ENCODE measurements at places on chromosomes 2 and 18. TPM values are rescaled to one million over a fixed set of nuclear protein-coding genes. Genes with fewer than 3 reads are reported as not detected.

GRCh38 chr2:112920923-112921532, 10.1 kb downstream of the IL37 start:
- peaks cover 17% of the 10 kb centered on the region for H3K4me1 ChIP-seq
- no peak overlapping the region for H3K27ac ChIP-seq
- H3K36me3 ChIP-seq: peaks cover 2% of the 10 kb centered on the region

MAPK4 gene
- total RNA-seq: not detected

DNA sequence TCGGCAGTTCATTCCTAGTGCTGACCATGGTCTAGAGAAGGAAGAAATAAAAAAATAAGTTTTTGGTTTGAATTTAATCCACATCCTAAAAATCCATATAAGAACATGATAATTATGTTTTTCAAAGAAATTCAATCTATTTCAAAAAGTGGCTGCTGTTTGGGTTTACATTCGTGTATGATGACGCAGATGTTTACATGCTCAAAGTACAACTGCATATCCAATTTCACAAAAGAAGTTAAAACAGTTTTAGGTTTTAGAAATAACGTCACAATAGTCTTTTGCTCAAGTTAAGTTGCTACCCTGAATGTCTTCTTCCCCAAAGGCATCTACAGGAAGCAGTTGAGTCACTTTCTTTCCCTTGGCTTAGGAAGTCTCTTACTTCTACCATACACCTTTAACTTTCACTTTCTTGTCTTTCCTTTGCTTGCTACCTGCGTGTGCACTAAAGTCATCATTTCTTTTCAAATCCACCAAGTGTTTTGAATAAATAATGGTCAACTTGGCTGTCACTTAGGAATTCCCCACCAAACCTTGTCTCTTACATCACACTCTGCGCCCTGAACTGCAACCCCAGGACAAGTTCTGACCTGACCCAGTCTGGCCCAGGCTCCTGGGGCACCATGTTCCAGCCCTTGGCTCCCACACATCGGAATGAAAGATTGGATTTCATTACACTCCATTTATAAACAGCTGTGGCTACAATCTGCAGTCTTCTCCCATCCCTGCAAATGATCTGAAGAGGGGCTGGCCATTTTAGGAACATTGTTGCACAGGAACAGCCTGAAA, 28.4 kb downstream of the FAM237A start:
- no peak overlapping the region for H3K27ac ChIP-seq
- H3K4me1 ChIP-seq: no peaks in the 10 kb centered on the region
- H3K36me3 ChIP-seq: no peaks in the 10 kb centered on the region

SCN3A gene
- total RNA-seq: 0.24 TPM

DNA sequence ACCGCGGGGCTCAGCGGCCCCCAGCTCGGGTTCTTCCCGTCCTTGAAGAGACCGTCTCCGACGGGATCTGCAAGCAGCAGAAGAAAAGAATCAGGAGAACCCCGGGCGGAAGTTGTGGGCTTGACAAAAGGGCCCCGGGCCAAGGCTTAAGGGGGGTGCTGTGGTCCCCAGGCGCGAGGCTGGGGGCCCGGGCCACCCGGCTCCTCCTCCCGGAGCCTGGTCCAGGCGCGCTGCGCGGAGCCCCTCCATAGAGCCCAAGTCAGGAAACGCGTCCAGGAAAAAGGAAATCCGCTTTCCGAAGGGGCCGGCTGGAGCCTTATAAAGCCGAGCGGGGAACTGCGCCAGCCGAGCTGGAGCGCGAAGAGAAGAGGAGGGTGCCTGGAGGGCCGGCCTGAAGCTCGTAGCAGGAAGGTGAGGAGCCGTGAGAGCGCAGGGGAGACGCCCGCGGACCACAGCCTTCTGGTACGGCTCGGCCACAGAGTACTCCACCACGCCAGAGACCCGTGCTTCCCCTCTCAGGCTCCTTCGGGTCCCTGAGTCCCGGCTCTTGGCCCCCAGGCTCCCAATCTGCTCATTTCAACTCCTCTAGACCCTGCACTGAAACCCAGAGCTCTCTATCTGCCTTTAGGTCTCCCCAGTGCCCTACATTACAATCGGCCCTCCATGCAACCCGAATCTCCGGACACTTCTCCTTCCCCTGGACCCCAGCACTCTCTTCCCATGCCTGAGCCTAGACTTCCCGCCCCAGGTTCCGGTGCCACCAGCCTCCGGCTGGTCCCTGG, 554 bp downstream of the FEV start:
- no peak for DNase-seq
- H3K36me3 ChIP-seq: no peaks in the 10 kb centered on the region
- H3K4me3 ChIP-seq: peak overlapping the region; percentile 43
- H3K4me1 ChIP-seq: peaks cover 30% of the 10 kb centered on the region

DNA sequence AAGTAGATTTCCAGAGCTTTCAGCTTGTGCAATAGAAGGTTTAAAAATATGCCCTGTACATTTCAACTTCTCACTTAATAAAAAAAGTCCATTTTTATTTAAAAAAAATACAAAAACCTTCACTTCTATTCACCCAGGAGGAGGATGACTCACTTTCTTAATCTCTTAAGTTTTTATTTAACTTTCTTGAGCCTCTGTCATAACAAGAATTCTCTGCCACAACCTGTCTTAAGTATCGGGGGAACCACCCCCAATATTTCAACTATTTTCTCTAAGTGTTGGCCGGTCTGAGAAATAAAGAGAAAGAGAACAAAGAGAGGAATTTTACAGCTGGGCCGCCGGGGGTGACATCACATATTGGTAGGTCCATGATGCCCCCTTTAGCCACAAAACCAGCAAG, 58.4 kb downstream of the LRATD1 start:
- no peak for DNase-seq
- no peak overlapping the region for H3K27ac ChIP-seq
- no peaks in the 10 kb centered on the region for H3K4me1 ChIP-seq
- H3K4me3 ChIP-seq: no peak overlapping the region
- H3K36me3 ChIP-seq: peaks cover 2% of the 10 kb centered on the region

DNA sequence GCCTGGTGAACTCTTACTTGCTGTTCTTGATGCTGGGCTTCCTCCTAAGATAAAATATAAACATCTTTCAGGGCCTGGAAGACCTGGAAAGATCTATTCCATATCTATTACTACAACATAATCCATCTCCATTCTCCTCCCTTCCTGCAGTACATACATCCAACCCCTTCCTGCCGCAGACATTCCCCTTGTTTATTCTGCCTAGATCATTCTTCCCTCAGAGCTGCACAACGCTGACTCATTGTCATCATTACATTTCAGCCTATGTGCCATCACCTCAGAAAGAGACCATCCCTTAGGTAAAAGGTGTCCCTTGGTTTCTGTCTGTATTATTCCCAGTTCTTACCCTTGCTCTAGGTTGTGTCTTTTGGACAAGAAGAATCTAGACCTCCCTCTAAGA, 2.5 kb upstream of the CDH7 start:
- H3K36me3 ChIP-seq: peaks cover 4% of the 10 kb centered on the region
- DNase-seq: no peak
- no peak overlapping the region for H3K4me3 ChIP-seq
- H3K27ac ChIP-seq: no peak overlapping the region
- no peaks in the 10 kb centered on the region for H3K4me1 ChIP-seq

DNA sequence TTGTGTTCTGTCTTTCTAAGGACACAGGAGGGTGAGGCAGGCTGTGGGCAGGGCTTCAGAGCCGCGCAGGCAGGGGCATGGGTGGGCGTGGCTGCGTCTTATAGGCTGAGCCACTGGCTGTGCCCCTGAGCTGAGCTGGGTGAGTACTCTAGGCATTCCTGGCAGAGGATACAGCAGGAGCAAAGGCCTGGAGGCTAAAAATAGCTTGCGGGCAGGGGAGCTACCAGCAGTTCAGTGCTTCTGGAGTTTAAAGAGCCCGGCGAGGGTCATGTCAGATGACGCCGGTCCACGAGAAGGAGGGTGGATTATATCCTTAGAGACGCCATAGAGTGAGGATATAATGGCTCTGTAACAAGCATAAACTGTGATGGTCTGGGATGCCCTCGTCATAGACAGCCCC, 31.5 kb upstream of the PDIA6 start:
- peaks cover 15% of the 10 kb centered on the region for H3K27me3 ChIP-seq
- no peak for DNase-seq
- H3K36me3 ChIP-seq: peaks cover 15% of the 10 kb centered on the region
- H3K4me3 ChIP-seq: no peak overlapping the region

DNA sequence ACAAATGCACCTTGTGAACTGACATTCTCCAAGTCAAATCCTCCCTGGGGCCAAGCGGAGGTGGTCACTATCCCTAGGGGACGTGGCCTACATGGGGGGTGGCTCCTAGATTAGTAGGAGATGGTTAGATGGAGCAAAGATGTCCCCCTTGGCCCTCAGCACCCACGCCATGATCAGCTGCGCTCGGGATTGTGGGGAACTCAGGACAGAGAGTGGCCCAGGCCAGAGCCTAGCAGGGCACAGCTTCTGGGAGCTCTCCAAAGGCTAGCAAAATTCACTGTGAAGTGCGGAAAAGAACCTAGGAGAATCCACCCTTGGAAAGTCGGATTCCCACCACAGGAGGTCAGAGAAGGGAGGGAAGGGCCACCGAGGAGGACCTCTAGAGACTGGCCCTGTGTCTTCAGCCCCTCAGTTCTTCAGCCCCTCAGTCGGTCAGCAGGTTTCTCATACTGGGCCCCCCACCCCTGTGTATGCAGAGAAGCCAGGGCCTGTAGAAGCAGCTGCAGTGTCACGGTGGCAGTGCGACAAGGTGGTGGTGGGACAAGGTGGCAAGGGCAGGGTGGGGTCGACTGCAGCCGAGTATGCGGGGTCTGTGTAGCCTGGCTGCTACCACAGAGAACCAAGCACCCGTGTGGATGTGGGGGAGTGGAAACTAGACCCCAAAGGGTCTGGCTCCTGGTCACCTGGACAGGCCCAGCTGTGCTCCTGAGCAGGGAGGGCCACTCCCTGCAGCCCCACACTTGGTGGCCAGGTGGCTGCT, 18.4 kb downstream of the GPR55 start:
- H3K27ac ChIP-seq: no peak overlapping the region
- H3K4me3 ChIP-seq: peak overlapping the region; percentile 95
- DNase-seq: no peak
- peaks cover 46% of the 10 kb centered on the region for H3K27me3 ChIP-seq
- peaks cover 99% of the 10 kb centered on the region for H3K4me1 ChIP-seq

FAM124B gene
- 0.31 TPM for total RNA-seq

DNA sequence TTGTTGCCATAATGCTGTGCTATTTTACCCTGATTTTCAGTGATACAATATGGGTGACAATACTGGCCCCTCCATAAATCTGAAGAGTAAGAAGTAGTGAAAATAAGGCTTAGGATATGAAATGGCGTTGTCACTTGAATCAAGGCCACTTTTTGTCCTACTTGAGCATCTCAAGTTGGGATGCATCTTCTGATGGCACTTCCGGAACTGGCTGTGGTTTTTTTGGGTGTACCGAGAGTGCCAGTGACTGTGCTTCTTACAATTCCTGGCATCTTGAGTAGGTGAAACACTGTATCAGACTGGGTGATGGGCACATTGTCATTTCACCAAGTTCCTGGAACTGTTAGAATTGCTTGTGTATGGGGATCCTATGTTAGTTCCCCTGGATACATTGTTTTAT, 52.5 kb upstream of the EML6 start:
- H3K4me1 ChIP-seq: peaks cover 22% of the 10 kb centered on the region
- H3K4me3 ChIP-seq: no peak overlapping the region
- peaks cover 23% of the 10 kb centered on the region for H3K27me3 ChIP-seq

TFPI gene
- total RNA-seq: 0.05 TPM

- no peak overlapping the region for H3K27ac ChIP-seq
- DNase-seq: no peak
- H3K4me1 ChIP-seq: peaks cover 29% of the 10 kb centered on the region
- no peaks in the 10 kb centered on the region for H3K27me3 ChIP-seq
- H3K36me3 ChIP-seq: peaks cover 10% of the 10 kb centered on the region
These were observed 138.9 kb downstream of the HAUS1 start for GRCh38 chr18:46243095-46243494.

DNA sequence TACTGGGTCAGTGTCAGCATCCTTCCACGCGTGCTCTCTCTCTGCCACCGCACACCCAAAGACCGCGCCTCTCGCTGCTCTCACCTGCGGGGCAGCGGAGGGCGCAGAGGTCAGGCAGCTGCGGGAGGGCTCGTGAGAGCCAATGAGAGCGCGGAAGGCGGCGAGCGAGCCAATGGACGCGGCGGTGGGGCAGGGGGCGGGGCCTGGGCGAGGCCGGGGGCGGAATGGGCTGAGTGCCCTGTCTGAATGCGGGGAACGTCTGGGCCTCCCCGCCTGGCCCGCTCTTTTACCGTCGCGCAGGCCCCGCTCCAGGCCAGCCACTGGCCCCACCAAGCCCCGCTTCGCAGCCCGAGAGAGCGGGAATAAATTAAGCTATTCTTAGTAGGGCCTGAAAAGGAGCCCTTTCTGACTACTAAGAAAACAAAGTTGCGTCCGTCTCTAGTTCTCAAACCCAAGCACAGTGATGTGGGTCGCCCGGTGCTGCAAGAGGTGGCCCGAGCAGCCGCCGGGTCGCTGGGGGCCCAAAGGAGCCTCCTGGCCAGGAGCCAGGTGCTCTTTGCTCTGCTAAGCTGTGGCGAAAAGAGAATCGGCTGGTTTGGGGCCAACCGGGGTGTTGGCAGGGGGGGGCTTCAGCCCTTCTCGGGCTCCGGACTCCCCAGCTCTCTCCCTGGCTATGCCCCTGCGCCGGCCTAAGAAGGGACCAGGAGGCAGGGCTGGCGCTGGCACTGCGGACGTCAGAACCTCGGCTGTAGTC, 81.1 kb upstream of the GLI2 start:
- peaks cover 9% of the 10 kb centered on the region for H3K36me3 ChIP-seq
- no peaks in the 10 kb centered on the region for H3K4me1 ChIP-seq
- no peak for DNase-seq
- no peak overlapping the region for H3K4me3 ChIP-seq
- H3K27me3 ChIP-seq: peaks cover 22% of the 10 kb centered on the region

DNA sequence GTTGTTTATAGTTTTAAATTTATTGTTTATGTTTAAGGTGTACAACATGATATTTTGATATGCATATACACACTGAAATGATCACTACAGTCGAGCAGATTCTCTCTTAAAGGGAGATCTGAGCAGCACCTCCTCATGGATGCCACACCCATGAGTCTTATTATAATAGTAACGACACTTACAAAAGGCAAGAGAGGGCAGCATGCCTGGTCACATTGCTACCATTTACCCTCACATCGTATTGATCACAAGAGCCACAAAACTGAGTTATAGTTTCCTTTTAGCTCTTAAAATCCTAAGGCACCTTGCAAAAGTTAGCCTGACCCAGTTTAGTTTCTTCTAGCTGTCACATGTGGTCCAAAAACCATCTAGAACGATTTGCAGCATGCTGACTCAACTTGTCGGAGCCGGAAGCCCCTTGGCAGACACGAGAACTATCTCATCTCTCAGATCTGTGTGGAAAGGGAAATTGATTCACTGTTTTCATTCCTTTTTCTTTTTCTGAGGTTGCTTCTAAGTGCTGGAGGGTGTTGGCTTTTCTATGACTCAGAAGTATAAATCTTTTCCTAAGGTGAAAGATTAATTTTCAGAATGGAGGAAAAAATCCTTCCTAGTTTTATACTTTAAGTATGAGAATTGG, 85.3 kb downstream of the CDC42EP3 start:
- no peaks in the 10 kb centered on the region for H3K36me3 ChIP-seq
- peaks cover 97% of the 10 kb centered on the region for H3K4me1 ChIP-seq
- DNase-seq: peak; percentile 84
- H3K4me3 ChIP-seq: peak overlapping the region; percentile 82
